ENCODE measurements at places on chromosomes 7 and 10. TPM values are rescaled to one million over a fixed set of nuclear protein-coding genes. Genes with fewer than 3 reads are reported as not detected.

TAS2R41 gene
- total RNA-seq, result not detected

IFIT2 gene
- total RNA-seq, result 1.6 TPM

CUZD1 gene
- 958 TPM for total RNA-seq

TMEM273 gene
- total RNA-seq, result 3.6 TPM

NUTM2B gene
- 0.94 TPM for total RNA-seq

GRCh38 chr7:87426160-87426559 is 49.3 kb downstream of the ABCB4 start:
- DNase-seq, result no peak

- DNase-seq, result no peak
Observed at GRCh38 chr7:4733936-4734528, 41.4 kb upstream of the AP5Z1 start.

DNA sequence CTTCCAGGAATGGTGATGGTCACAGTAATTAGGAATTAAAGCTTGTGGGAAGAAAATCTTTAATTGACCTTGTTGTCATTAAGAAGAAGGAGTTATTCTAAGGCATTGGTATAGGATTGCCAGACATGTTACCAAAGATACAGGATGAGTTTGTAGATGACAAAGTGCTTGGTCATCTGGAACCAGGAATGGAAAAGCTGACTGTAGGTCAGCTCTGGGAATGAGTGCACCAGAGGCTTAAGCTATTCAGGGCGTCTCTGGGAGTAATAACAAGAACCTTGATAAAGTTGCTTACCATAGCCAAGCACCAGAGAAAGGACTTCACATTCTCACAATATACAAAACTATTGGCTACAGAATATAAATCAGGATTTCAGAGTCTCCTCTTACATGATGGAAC is 89.0 kb downstream of the PHTF2 start:
- DNase-seq, result no peak

GRCh38 chr7:151058781-151059366 is 515 bp upstream of the SLC4A2 start:
- no peak for DNase-seq

GRCh38 chr10:72379776-72380175 is 25.1 kb upstream of the DNAJB12 start:
- no peak for DNase-seq

DNA sequence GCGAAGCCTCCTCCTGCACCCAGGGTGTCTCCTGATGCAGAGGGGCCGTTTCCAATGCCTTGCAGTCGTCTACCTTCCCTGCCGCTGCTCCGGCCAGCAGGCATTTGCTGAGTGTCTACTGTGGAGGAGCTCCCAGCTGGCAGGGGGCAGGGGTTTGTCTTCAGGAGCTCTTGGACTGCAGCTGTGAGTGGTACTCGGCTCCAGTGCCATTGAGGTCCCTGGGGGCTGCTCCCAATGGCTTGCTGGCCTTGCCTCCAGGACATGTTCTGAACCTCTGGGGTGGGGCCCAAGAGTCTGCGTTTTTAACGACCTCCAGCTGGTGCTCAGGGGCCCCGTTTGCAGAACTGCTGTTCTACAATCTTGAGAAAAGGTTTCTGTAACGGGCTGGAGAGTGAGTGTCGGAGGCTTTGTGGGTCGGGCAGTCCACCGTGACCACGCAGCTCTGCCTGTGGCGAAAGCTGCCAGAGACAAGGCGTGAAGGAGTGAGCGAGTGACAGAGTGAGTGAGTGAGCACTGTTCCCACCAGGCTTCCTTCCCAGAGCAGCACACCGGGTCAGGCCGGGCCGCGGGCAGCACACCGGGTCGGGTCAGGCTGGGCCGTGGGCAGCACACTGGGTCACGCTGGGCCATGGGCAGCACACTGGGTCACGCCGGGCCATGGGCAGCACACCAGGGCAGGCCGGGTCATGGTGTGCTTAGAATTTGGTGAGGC is 520.2 kb downstream of the PTPRN2 start:
- DNase-seq, result no peak

DNA sequence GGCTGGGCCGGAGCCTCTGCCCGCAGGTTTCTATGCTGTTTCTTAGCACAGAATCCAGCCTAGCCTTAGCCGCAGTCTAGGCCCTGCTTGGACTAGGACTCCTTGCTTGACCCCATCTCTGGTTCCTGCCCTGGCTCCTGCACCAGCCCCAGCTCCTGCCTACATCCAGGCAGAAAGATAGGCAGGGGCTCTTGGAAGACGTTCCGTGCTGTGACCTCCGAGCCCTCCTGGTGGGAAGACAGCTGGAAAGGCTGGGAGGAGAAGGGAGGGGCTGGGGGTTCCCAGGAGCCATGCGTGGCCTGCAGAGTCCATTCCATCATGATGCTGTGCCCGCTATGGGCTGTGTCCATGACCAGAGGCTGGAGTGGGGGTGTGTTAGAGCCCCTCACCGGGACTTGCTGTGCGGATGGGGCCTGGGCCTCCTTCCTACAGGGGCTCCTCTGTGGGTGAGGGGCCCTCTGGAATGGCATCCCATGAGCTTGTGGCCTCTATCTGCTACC is 26.2 kb downstream of the RAMP3 start:
- DNase-seq, result no peak

DNA sequence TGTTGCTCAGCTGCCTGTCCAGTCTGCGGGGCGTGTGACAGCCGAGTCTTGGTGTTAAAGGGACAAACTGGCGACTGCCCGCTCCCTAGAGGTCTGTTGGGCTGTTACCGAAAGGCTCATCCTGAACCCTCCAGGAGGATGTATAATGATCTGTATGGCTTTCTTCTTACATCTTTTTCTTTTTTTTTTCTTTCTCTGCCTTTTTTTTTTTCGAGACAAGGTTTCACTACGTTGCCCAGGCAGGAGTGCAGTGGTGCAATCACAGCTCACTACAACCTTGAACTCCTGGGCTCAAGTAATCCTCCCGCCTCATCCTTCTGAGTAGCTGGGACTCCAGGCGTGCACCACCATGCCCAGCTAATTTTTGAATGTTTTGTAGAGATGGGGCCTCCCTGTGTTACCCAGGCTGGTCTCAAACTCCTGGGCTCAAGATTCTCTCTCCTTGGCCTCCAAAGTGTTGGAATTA is 857 bp downstream of the INTS15 start:
- no peak for DNase-seq

GRCh38 chr7:157784041-157784835 is 447.4 kb downstream of the DNAJB6 start:
- no peak for DNase-seq

- DNase-seq, result no peak
Observed at GRCh38 chr7:40822861-40823260, 688.1 kb downstream of the SUGCT start.

GRCh38 chr10:5679606-5680005 is 5.0 kb upstream of the TASOR2 start:
- no peak for DNase-seq

DNA sequence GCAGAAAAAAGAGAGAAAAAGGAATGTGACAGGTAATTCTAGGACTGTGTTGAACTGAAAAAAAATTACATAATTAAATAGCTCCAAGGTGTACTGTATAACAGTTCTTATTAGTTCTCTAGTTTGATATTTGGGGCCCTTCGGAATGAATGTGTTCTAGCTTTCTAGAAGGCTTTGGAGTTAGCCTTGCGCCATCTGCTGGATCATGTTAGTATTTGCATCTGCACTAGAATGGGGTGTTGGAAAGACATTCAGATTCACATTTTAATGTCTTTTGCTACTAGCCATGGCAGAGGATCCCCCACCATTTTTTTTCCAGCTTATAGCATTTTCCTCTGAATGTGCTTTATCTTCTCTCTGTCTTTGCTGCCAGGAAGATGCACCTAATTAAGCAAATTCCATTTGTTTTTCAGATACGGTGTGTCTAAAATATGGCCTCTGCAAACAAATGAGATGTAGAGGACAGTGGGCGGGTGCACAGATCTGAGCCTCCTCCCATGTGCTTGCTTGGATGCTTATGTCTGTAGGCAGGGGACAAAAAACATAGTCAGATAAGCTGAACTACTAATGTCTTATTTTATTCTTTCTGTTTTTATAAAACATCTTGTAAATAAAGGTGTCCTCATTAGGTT is 238.5 kb downstream of the PHF14 start:
- no peak for DNase-seq

DNA sequence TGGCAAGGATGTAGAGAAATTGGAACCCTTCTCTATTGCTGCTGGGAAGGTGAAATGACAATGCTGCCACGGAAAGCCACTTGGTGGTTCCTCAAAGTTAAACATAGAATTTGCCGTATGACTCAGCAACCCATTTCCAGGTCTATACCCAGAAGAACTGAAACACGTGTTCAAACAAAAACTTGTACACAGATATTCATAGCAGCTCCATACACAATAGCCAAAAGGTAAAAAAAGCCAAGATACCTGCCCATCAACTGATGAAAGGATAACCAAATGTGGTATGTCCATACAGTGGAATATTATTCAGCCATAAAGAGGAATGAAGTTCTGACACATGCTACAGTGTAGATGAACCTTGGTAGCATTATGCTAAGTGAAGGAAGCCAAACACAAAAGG is 39.1 kb downstream of the LHPP start:
- no peak for DNase-seq

DNA sequence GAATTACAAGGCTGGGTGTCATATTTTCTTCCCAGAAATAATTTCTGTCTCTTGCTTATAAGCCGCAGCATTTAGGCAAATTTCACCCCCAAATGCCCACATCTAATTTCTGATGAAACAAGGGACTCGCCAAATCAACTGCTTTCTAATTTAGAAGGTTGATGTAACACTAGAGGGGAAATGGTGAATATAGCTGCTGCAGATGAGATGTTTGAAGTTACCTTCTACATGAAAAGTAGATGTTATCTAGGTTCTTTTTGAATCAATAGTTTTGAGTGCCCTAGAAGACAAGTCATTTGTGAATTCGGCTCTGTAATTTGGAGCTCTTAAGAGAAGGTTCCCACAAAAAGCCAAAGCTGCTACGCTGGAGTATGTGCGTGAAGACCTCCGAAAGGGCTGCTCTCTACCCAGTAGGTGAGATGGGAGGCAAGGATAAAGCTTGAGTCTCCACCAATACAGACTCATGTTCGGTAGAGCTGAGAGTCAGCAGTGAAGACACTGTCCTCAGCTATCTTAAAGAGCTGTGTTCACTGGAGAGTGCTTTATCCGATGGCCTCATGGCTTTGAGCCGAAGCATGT is 99.5 kb downstream of the FANK1 start:
- no peak for DNase-seq

- no peak for DNase-seq
Observed at GRCh38 chr7:87356448-87356847, 11.0 kb downstream of the CROT start.

DNA sequence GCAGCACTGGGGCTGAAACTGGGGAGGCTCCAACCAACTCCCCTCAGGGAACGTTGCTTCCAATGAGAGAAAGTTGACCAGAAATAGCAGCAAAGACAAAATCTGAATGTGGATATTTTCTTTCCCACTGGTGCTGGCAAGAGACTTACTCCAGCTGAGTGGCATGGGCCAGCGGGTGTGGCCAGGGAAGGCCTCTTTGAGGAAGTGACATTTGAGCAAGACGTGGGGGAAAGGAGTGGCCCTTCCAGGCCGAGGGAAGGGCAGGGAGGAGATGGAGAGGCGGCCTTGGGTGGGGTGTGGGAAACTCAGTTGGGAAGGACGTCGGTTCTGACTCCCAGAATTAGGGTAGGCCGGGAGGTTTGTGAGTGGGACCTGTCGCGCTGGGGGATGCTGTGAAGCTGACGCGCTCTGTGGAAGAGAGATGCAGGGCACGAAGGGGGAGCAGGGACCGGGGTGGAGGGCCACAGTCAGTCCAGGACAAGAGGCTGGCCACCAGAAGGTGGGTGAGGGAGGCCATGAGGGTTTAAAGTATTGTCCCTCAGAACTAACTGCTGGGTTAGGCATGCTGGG is 96.7 kb upstream of the IKZF1 start:
- DNase-seq, result no peak

DNA sequence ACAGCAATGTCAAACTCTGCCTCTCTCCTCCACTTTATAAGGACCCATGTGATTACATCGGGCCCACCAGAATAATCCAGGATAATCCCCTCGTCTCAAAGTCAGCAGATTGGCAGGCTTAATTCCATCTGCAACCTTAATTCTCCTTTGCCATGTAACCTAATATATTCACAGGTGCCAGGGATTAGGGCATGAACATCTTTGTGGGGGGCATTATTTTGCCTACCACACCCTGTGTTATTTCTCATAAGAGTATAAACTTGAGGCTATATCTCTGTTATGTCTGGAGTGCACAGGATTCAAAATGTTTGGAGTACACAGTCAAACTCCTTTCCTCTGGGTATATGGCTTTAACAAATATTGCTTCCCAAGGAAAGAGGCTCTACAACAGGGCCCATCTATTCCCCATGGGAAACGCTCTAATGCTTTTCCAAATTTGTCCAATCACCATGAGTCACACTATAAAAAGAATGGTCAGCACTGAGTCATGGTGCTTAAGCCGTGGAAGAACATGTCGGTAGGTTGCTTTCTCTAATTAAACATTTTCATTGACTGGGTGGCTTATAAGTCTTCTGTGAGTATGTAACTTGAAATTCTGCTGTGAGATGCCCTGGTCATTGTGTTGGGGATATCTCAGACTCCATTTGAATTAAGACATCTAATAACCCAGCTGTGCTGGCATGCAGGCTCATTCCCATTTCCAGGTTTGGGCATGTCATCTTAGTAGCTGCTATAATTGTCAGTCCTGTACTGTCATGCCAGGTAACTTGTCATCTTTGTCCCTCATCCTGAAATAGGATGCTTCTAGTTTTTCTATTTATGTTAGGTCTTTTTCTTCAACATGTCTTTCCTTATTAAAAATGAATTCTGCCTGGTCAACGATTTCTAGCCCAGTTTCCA is 11.5 kb upstream of the AKR1B10 start:
- DNase-seq, result no peak
